ENCODE measurements at places on chromosomes 11 and 22. TPM values are rescaled to one million over a fixed set of nuclear protein-coding genes. Genes with fewer than 3 reads are reported as not detected.

GRCh38 chr11:77072851-77073327, 6.1 kb downstream of the CAPN5 start:
- no peak overlapping the region for H3K4me3 ChIP-seq
- peak overlapping the region; percentile 60 for H3K27ac ChIP-seq
- no peaks in the 10 kb centered on the region for H3K36me3 ChIP-seq
- no peak for DNase-seq
- H3K4me1 ChIP-seq, result no peaks in the 10 kb centered on the region

GRCh38 chr22:28986366-28986765, 75.3 kb downstream of the C22orf31 start:
- peaks cover 15% of the 10 kb centered on the region for H3K4me1 ChIP-seq
- H3K27me3 ChIP-seq, result no peaks in the 10 kb centered on the region
- no peak overlapping the region for H3K4me3 ChIP-seq
- no peak for DNase-seq
- H3K36me3 ChIP-seq, result peaks cover 16% of the 10 kb centered on the region

- H3K27me3 ChIP-seq, result no peaks in the 10 kb centered on the region
- no peak overlapping the region for H3K4me3 ChIP-seq
- no peaks in the 10 kb centered on the region for H3K4me1 ChIP-seq
- H3K36me3 ChIP-seq, result no peaks in the 10 kb centered on the region
- no peak for DNase-seq
- H3K27ac ChIP-seq, result no peak overlapping the region
Measured at GRCh38 chr11:107801641-107802040, 56.9 kb downstream of the SLC35F2 start.

DNA sequence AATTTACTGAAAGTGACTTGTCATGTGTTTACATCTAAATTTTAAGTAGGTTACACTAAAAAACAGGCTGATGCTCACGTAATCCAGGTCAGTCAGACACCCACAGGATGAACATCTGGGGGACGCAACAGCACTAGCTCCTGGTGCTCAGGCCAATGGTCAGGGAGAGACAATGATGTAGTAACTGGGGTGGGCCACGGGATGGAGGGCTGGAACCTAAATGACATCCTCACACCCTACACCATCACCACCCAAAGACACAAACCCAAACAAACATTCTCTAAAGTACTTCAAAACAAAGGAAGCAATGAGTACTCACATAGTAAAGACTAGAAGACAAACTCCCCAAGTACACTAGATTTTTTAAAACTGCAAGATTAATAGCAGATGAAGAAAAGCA, 53.5 kb upstream of the SLC25A1 start:
- no peak for DNase-seq
- no peaks in the 10 kb centered on the region for H3K27me3 ChIP-seq
- no peak overlapping the region for H3K4me3 ChIP-seq
- H3K36me3 ChIP-seq, result peaks cover 5% of the 10 kb centered on the region
- no peak overlapping the region for H3K27ac ChIP-seq

GRCh38 chr22:23213581-23214334, 33.4 kb downstream of the BCR start:
- H3K4me1 ChIP-seq, result peaks cover 33% of the 10 kb centered on the region
- DNase-seq, result no peak
- H3K36me3 ChIP-seq, result no peaks in the 10 kb centered on the region
- H3K27me3 ChIP-seq, result no peaks in the 10 kb centered on the region
- H3K4me3 ChIP-seq, result no peak overlapping the region

DNA sequence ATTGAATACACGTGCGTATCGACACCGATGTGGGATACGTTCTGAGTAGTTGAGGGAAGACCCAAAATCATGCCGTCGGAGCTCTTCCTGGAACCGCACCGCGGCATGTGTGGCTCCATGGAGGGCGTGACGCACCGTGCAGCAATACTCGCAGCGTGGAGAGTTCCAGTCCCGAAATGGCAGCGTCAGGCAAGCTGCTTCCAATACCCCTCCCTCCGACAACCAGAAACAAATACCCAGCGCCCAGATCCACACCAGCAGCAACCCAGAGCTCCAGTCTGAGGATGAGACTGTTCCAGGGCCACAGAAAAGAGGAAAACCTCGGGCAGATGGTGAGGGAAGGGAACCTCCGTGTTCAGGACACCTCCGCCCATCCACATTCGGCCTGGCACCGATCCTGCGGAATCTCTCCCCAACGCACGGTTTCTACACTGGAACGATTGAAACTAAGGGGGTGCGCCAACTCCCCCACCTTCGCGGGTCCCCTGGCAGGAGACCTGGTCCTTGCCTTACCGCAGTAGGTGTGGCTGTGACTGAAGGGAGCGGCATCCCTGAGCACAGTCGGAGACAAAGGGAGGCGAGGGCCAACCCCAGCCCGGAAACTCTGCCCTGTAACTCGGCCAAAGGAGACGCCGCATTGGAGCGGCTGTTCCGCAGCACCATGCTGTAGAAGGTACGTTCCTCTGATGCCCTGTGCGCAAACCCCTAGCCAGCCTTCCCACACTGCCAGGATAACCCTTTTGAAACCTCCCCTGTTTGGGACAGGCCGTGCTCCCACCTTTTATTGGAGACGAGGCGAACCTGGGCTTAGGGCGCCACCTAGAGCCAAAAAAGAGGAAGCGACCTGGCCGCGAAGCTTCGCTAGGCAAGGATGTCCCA, 28.2 kb downstream of the DBX1 start:
- no peaks in the 10 kb centered on the region for H3K4me1 ChIP-seq
- H3K36me3 ChIP-seq, result no peaks in the 10 kb centered on the region
- no peak overlapping the region for H3K27ac ChIP-seq

DNA sequence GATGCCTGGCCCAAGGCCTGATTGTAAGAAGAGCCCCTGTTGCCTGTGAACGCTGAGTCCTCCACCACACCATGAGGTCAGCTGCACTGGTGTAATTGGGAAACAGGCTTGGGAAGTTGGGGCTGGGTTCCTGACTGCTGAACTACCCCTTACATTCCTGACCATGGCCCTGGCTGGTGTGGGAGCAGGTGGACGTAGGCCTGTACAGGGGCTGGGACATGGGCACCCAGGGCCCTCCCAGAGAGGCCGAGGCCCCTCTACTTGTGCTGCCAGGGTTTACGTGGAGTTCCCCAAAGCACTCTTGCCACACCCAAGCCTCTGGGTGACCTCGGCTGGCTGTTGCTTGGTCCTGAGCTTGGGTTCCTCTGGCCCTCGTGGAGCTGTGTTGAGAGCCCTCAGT, 5.4 kb downstream of the RELT start:
- no peak for DNase-seq

- H3K27me3 ChIP-seq, result no peaks in the 10 kb centered on the region
- H3K4me3 ChIP-seq, result no peak overlapping the region
- no peaks in the 10 kb centered on the region for H3K36me3 ChIP-seq
- no peaks in the 10 kb centered on the region for H3K4me1 ChIP-seq
- no peak overlapping the region for H3K27ac ChIP-seq
Measured at GRCh38 chr22:40685406-40685805, 6.1 kb downstream of the MCHR1 start.

DNA sequence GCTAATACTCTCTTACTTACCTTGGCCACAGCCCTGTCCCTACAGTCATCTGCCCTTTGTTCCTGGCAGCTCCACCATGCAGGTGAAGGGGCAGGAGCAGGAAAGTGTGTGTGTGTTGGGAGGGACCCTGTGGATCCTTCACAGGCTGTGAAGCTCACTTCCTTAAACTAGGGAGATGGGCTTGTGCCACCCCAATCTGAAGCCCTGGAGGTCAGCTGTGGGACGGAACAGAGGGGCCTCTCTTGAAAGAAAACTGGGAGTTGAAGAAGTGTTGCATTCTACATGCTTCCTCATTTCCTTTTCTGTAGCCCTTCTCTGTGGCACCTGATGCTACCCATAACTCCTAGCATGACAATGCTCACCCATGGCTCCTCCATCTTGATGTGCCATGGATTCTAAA, 11.7 kb downstream of the FADS1 start:
- no peak overlapping the region for H3K4me3 ChIP-seq
- no peak overlapping the region for H3K27ac ChIP-seq
- no peak for DNase-seq
- no peaks in the 10 kb centered on the region for H3K27me3 ChIP-seq
- no peaks in the 10 kb centered on the region for H3K4me1 ChIP-seq

- H3K4me1 ChIP-seq, result peaks cover 15% of the 10 kb centered on the region
- H3K36me3 ChIP-seq, result no peaks in the 10 kb centered on the region
- no peak overlapping the region for H3K4me3 ChIP-seq
Measured at GRCh38 chr11:130423541-130424142, 4.8 kb downstream of the ADAMTS8 start.

DNA sequence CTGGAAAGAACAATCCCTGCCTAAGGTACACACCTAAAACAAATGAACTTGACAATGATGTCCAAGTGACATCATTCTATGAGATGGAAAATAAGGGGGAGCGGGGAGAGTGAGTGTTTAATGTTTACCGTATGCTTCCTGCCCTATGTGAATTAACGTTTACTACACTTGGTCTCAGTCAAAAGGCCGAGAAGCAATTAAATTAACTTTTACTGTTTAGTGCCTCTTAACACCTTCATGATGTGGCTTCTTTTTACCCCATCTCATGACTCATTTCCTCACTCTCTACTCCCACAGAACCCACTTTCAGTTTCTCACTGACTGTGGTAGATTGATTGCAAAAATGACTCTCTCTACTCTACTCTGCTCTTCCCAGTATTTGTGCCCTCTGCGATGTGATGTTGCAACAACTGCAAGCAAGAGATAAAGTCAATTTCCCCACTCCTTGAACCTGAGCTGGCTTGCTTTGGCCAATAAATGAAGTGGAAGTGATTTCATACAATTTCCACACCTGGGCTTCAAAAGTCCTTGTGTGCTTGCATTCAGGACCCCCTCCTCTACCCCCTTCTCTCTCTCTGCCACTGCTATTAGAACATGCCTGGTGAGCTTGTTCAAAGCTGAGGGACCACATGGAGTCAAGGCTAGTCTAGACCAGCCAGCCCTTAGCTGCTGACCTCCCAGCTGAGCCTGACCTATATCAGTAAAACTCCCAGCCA, 11.6 kb upstream of the ALKBH3 start:
- no peaks in the 10 kb centered on the region for H3K4me1 ChIP-seq
- H3K4me3 ChIP-seq, result no peak overlapping the region
- no peak overlapping the region for H3K27ac ChIP-seq
- H3K36me3 ChIP-seq, result no peaks in the 10 kb centered on the region
- DNase-seq, result no peak

GRCh38 chr11:108035690-108036089, 27.0 kb downstream of the CUL5 start:
- no peak overlapping the region for H3K4me3 ChIP-seq
- H3K27me3 ChIP-seq, result no peaks in the 10 kb centered on the region
- H3K36me3 ChIP-seq, result no peaks in the 10 kb centered on the region
- DNase-seq, result no peak
- H3K4me1 ChIP-seq, result peaks cover 47% of the 10 kb centered on the region
- H3K27ac ChIP-seq, result peak overlapping the region; percentile 54

- H3K36me3 ChIP-seq, result peaks cover 63% of the 10 kb centered on the region
- no peaks in the 10 kb centered on the region for H3K4me1 ChIP-seq
- H3K4me3 ChIP-seq, result no peak overlapping the region
- no peak for DNase-seq
- no peaks in the 10 kb centered on the region for H3K27me3 ChIP-seq
- no peak overlapping the region for H3K27ac ChIP-seq
Measured at GRCh38 chr11:71441251-71441650, 6.9 kb downstream of the DHCR7 start.

- H3K27me3 ChIP-seq, result no peaks in the 10 kb centered on the region
- no peak for DNase-seq
- no peaks in the 10 kb centered on the region for H3K36me3 ChIP-seq
- H3K4me1 ChIP-seq, result peaks cover 56% of the 10 kb centered on the region
- peak overlapping the region; percentile 89 for H3K27ac ChIP-seq
- H3K4me3 ChIP-seq, result peak overlapping the region; percentile 65
Measured at GRCh38 chr22:35894464-35894878, 134.2 kb downstream of the RBFOX2 start.

DNA sequence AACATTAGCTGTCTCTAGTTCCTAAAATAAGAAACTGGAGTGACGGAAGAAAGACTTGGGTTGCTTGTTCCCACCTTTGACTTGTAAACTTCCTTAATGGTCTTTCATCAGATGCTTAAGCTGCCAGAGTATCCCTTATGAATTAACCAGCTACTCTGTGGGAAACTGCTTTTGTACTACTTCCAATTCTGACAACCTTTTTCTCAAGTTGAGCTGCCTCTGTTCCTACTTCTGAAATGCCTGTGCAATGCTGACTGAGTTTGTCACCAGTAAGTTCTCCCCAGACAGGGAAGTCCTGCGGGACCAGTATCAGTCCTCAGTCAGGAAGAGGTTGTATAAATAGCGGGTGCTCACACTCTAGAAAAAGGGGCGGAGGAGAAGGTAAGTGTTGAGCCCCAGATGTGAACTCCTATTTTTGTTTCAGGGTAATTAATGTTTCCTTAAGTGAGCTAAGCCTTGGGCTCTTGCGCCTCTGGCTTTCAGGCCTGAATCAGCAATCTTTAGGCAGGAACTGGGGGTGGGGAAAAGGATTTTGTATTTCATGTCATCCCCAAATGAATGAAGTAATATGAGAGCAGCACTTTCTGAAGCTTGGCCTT, 67.2 kb downstream of the CECR2 start:
- peaks cover 87% of the 10 kb centered on the region for H3K4me1 ChIP-seq
- no peaks in the 10 kb centered on the region for H3K36me3 ChIP-seq
- peak overlapping the region; percentile 82 for H3K27ac ChIP-seq
- H3K27me3 ChIP-seq, result no peaks in the 10 kb centered on the region
- DNase-seq, result no peak
- H3K4me3 ChIP-seq, result peak overlapping the region; percentile 39

GRCh38 chr11:119125821-119126220, 4.4 kb downstream of the HINFP start:
- peaks cover 12% of the 10 kb centered on the region for H3K4me1 ChIP-seq
- no peak for DNase-seq
- H3K27ac ChIP-seq, result no peak overlapping the region
- no peak overlapping the region for H3K4me3 ChIP-seq
- no peaks in the 10 kb centered on the region for H3K27me3 ChIP-seq

GRCh38 chr11:123111465-123111864, 49.5 kb upstream of the HSPA8 start:
- H3K27me3 ChIP-seq, result peaks cover 2% of the 10 kb centered on the region
- H3K27ac ChIP-seq, result no peak overlapping the region

DNA sequence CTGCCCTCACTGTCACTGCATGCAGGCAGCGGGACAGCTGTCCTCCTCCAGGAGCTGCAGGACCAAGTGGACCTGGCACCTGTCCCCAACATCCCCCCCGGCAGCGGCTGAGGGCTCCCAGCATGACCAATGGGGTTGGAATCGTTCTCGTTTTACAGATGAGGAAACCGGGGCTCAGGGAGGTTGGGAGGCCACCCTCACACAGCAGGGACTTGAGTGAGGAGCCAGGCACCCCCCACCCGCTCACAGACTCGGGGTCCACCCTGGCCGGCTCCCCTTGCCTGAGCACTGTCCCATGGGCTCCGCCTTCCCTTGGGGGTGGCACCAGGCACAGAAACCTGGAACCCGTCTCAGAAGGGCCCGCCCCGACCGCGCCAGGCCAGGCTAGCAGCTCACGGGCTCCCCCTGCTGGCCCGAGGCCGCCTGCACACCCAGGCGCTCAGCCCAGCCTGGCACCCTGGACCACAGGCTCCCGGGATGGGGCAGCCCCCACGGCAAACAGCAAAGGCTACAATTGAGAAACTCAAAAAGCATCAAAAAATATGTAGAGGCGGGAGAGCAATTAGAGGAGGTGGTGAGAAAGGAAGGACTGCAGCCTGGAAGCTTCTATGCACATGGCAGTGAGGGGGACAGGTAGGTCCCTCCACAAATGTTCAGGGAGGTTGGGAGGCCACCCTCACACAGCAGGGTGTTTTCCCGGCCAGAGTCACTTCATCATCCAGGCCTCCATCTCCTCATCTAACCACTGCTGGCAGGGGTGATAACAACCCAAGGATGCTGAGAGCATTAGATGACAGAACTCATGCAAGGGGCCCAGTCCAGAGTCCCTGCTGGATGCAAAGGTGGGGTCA, 12.8 kb downstream of the MACROD1 start:
- peak; percentile 81 for DNase-seq
- no peaks in the 10 kb centered on the region for H3K36me3 ChIP-seq
- peaks cover 76% of the 10 kb centered on the region for H3K4me1 ChIP-seq

DRD2 gene
- 0.17 TPM for total RNA-seq

JAML gene
- 1.4 TPM for total RNA-seq

ACAD8 gene
- total RNA-seq, result 27.5 TPM

MS4A6E gene
- total RNA-seq, result not detected

CRYBA4 gene
- not detected for total RNA-seq

VWCE gene
- total RNA-seq, result 0.84 TPM
